Kidney (tissue), 22 donors: ENCODE measurements at places on chromosomes 16 and 17. TPM values are rescaled to one million over a fixed set of nuclear protein-coding genes. Genes with fewer than 3 reads are reported as not detected.

GRCh38 chr16:55811811-55812210, 21.1 kb downstream of the CES1 start:
- H3K4me1 ChIP-seq: no peaks in the 10 kb centered on the region
- no peak for DNase-seq
- no peak overlapping the region for H3K4me3 ChIP-seq
- no peak overlapping the region for H3K27ac ChIP-seq
- H3K36me3 ChIP-seq: no peaks in the 10 kb centered on the region
- H3K27me3 ChIP-seq: no peaks in the 10 kb centered on the region

GRCh38 chr16:49282690-49283375, 1.2 kb upstream of the CBLN1 start:
- peaks cover 66% of the 10 kb centered on the region for H3K27me3 ChIP-seq
- H3K27ac ChIP-seq: no peak overlapping the region
- no peak for DNase-seq
- no peak overlapping the region for H3K4me3 ChIP-seq
- H3K4me1 ChIP-seq: no peaks in the 10 kb centered on the region
- H3K36me3 ChIP-seq: no peaks in the 10 kb centered on the region

EFNB3 gene
- polyA plus RNA-seq: 2.3 TPM

OTOA gene
- polyA plus RNA-seq: 0.39 TPM

GUCY2D gene
- polyA plus RNA-seq: 0.24 TPM

AATK gene
- polyA plus RNA-seq: 0.65 TPM

DNA sequence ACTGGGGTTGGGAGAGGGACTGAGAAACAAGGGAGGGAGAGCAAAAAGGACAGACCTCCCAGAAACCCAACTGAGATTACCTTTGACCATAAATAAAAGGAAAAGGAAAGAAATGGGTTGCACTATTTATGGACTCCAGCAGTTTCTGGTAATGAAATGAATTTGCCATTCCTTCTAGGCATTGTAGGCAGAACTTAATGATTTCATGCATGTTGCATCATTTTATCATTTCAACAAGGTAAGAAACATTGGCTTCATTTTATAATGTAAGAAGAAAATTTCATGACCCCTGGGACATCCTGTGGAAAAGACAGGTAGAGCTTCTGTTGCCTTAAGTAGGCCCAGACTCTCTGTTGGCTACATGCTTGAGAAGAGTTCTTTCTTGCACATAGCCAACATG, 8.2 kb upstream of the CDYL2 start:
- DNase-seq: no peak
- no peaks in the 10 kb centered on the region for H3K27me3 ChIP-seq
- no peak overlapping the region for H3K4me3 ChIP-seq
- H3K4me1 ChIP-seq: no peaks in the 10 kb centered on the region
- H3K27ac ChIP-seq: no peak overlapping the region
